AG09309 (cell line): ENCODE measurements at places on chromosomes 6 and 20.

- no peak for DNase-seq
Observed at GRCh38 chr6:117677553-117678141, 2.4 kb downstream of the NUS1 start.

- no peak for DNase-seq
Observed at GRCh38 chr6:18183766-18184165, 28.5 kb downstream of the KDM1B start.

GRCh38 chr6:170456886-170457698 lies 96.0 kb downstream of the PSMB1 start:
- no peak for DNase-seq

DNA sequence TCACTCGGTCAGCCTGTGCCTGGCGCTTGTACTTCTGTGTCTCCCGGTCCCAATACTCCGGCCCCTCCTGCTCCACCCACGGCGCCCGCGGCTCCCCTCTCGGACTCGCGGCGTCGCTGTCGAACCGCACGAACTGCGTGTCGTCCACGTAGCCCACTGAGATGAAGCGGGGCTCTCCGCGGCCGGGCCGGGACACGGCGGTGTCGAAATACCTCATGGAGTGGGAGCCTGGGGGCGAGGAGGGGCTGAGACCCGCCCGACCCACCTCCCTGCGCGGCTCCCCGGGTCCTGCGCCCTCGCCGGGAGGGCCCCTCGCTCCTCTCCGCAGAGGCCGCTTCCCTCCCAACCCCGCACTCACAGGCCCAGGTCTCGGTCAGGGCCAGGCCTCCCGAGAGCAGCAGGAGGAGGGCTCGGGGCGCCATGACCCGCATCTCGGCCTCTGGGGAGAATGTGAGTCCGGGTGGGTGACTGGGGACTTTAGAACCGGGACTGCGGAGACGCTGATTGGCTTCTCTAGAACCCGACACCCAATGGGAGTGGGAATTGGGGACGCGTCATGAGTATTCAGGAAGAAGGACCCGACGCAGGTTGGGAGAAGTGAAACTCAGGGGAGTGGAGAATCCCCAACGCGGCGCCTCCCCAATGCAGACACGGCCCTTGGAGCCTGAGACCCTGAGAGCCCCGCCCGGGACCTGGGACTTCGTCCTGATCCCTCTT lies at the start of gene HLA-C:
Gene HLA-C (minus strand): TSS at position 452 of the 717 bp plus-strand sequence. CDS start 21 bp downstream, at position 431.
- peak; percentile 91 for DNase-seq

DNA sequence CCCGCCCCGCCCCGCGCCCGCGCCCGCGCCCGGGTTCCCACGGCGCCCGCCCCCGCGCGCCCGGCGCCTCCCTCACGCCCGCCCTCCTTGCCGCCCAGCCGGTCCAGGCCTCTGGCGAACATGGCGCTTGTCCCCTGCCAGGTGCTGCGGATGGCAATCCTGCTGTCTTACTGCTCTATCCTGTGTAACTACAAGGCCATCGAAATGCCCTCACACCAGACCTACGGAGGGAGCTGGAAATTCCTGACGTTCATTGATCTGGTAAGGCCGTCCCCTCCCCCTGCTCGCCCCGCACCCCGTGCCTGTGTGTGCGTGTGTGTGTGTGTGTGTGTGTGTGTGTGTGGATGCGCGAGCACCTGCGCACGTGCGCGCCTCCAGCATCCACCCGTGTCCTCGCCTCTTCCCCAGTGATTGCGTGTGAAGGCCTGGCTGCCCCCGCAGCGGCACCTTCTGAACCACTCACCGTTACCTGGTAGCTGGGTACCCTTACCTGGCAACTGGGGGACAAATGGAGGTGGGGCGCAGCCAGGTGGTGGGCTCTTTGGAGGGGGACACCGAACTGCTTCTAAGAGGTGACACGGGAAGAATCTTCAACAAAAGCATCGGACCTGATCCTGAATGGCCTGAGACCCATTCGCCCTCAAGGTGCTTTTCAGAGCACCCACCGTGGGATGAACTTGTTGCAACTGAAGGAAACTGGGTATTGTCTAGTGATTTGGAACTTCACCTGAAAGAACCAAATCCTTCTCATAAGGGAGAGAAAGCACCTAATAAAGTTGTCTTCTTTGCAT lies at the start of gene AIG1:
Gene AIG1 (plus strand): TSS at position 84 of the 791 bp plus-strand sequence. CDS start 37 bp downstream, at position 121.
- no peak for DNase-seq

- no peak for DNase-seq
Observed at GRCh38 chr6:94372229-94372628, 952.9 kb upstream of the EPHA7 start.

- no peak for DNase-seq
Observed at GRCh38 chr20:10807013-10807412, 133.2 kb upstream of the JAG1 start.

- DNase-seq: no peak
Observed at GRCh38 chr20:46357030-46357514, 48.8 kb upstream of the CDH22 start.

DNA sequence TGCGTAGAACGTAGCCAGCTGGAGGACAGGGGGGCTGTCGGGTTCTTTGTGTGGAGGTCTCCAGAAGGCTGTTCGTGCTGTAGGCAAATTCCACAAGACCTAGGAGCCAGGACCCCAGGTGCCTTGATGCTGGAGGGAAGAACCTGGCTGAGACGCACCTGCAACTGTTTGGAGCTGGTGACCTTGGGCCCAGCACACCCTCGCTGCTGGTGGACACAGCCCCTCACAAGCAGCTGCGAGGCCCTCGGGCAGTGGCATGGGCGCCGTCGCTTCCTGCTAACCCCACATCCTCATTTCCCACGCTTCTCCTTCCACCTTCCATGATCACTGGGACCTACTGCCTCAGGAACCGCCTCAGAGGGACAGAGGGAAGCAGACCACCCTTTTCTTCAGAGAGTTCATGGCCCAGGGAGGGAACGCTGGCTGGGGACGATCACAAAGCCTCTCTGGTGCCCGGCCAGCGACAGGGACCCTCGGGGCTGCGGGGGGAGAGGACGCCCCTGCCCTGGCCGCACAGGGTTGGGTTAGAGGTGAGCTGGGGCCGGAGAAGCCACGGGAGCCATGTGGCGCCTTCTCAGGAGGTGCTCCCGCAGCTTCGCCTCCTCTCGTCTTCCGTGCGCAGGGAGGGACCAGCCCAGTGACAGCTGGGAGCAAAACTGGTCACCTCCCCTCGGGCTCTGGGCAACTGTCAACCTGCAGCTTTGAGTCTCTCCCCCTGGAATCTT lies 18.4 kb downstream of the DLL1 start:
- DNase-seq: no peak

DNA sequence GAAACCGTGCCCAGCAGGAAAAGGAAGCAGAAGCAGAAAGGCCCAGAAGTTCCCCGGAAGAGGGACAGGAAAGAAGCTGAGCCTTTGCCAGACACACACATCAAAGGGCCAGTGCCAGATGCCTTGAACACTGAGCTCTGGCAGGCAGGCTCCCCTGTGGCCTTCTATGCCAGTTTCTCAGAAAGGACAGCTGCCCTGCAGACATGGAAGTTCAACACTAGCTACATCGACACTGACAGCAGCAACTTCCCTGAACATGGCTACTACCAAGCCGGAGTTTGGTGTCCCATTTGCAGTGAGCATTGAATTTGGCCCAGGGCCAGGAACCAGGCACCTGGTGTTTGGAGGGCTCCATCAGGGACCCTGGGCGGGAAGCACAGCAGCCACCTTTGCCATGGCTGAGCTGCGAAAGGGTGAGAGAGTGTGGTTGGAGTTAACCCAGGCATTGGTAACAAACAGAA lies 8.0 kb upstream of the RAET1E start:
- no peak for DNase-seq

- DNase-seq: no peak
Observed at GRCh38 chr6:52389626-52390360, 27.8 kb downstream of the PAQR8 start.

GRCh38 chr6:31075528-31075927 lies 36.8 kb downstream of the C6orf15 start:
- DNase-seq: no peak
